Activated CD4-positive, alpha-beta T cell treated with anti-CD3 and anti-CD28 coated beads, Interleukin-2, amount 10 ng/mL, durations not matched to agents 24 days and 14 days (primary cell): ENCODE measurements at places on chromosomes 12 and 14. TPM values are rescaled to one million over a fixed set of nuclear protein-coding genes. Genes with fewer than 3 reads are reported as not detected.

DNA sequence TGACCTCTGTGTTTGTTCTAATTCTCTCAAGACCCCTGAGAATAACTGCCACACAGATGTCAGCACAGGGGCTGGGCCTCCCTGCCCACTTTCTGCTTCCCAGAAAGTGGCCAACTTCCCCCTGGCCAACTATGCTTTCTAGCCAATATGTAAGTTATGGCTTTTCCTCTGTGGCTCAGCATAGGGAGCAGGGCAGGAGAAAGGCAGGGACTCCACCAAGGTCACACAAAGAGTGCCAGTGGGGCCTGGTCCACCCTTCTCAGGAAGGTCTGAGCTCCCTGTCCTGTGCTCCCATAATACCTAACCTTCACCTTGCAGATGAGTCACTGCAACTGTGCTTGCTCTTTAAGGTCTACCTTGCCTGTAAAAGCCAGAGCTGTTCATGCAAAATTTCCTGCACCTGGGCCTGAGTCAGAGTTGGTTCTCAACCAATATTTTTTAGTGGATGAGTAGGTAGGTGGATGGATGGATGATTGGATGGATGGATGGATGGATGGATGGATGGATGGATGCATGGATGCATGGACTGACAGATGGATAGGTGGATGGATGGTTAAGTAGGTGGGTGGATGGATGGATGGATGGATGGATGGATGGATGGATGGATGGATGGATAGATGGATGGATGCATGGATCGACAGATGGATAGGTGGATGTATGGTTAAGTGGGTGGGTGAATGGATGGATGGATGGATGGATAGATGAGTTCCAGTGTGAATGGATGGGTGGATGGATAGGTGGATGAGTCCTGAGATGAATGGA, 64.2 kb downstream of the DIO3 start:
- DNase-seq = no peak
- peaks cover 5% of the 10 kb centered on the region for H3K27me3 ChIP-seq
- no peaks in the 10 kb centered on the region for H3K36me3 ChIP-seq
- H3K27ac ChIP-seq = no peak overlapping the region
- no peaks in the 10 kb centered on the region for H3K4me1 ChIP-seq
- no peak overlapping the region for H3K4me3 ChIP-seq

- H3K27me3 ChIP-seq = no peaks in the 10 kb centered on the region
- H3K4me1 ChIP-seq = peaks cover 26% of the 10 kb centered on the region
- no peak overlapping the region for H3K27ac ChIP-seq
- H3K36me3 ChIP-seq = peaks cover 20% of the 10 kb centered on the region
Observed at GRCh38 chr12:47088021-47088944, 8.5 kb upstream of the AMIGO2 start.

DNA sequence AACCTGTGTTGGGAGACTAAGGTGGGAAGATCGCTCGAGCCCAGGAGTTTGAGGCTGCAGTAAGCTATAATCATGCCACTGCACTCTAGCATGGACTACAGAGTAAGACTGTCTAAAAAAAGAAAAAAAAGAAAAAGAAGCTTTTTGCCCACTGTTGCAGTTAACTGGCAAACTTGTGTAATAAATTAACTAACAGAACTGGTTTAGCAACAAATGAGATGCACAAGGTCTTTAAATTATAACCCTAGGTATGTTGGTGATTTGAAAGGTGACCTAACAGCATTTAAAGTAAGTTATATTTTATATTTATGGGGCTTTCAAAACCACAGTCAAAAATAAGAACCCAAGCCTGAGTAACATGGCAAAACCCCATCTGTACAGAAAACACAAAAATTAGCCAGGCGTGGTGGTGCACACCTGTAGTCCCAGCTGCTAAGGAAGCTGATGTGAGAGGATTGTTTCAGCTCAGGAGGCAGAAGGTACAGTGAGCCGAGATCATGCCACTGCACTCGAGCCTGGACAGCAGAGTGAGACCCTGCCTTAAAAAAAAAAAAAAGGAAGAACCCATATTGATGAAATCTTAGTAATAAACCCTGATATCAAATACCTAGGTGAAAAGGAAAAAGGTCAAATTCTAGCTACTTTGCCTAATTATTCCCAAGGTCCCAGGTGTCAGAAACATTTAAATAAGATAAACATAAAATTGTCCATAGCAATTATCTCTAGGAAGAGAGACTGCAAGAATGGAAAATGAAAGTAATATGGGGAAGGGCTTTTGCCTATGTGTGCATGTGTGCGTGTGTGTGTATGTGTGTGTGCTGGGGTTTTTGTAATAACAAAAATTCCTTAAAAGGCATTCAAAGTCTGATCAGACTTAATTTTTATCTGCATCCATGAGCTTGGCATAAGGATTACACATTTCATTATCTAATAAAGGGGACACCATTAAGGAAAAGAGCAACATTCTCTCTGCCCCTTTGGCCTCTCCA, 15.4 kb downstream of the SYNE2 start:
- DNase-seq = peak; percentile 81
- peaks cover 7% of the 10 kb centered on the region for H3K36me3 ChIP-seq
- H3K27me3 ChIP-seq = no peaks in the 10 kb centered on the region
- peaks cover 42% of the 10 kb centered on the region for H3K4me1 ChIP-seq
- peak overlapping the region; percentile 45 for H3K4me3 ChIP-seq
- peak overlapping the region; percentile 15 for H3K27ac ChIP-seq

GRCh38 chr14:55858604-55859003, 259.6 kb upstream of the PELI2 start:
- H3K4me1 ChIP-seq = no peaks in the 10 kb centered on the region
- H3K4me3 ChIP-seq = no peak overlapping the region
- no peak for DNase-seq
- no peak overlapping the region for H3K27ac ChIP-seq

- peaks cover 12% of the 10 kb centered on the region for H3K4me1 ChIP-seq
- no peak for DNase-seq
- H3K4me3 ChIP-seq = no peak overlapping the region
- no peak overlapping the region for H3K27ac ChIP-seq
- H3K27me3 ChIP-seq = no peaks in the 10 kb centered on the region
- no peaks in the 10 kb centered on the region for H3K36me3 ChIP-seq
Observed at GRCh38 chr12:3768911-3769447, 16.1 kb upstream of the CRACR2A start.

DNA sequence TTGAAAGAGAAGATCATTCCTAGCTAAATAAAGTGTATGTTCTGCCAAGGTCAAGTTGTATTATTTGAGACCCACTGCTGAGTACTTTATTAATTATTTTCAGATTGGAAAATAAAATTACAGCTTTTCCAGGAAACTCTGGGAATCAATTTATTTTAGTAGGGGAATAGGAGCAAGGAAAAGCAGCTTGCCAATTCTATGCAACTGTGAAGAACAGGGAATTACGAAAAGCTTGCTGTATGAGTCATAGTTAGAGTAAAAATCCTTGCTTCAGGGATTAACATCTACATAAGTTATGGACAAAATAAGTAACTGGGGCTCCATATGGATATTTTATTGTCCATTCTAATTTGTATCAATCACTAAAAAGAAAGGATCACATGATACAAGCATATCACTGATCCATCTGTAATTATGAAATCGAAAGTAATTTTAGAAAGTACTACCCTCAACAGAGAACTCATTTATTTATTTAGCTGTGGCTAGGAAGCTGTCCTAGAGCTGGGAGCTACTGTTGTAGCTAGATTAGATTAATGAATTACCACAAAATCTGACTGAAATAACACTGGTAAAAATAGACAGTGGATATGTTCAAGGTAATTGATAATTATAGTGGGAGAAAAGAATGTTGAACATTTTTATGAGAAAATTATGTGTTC, 303.5 kb upstream of the NPAS3 start:
- no peak overlapping the region for H3K4me3 ChIP-seq
- no peaks in the 10 kb centered on the region for H3K4me1 ChIP-seq
- H3K36me3 ChIP-seq = no peaks in the 10 kb centered on the region
- H3K27ac ChIP-seq = no peak overlapping the region

- peaks cover 30% of the 10 kb centered on the region for H3K27me3 ChIP-seq
- H3K4me1 ChIP-seq = peaks cover 5% of the 10 kb centered on the region
- H3K36me3 ChIP-seq = no peaks in the 10 kb centered on the region
Observed at GRCh38 chr12:54725233-54725843, 77.2 kb upstream of the DCD start.

- peaks cover 8% of the 10 kb centered on the region for H3K4me1 ChIP-seq
- no peak overlapping the region for H3K4me3 ChIP-seq
- H3K27me3 ChIP-seq = no peaks in the 10 kb centered on the region
- H3K27ac ChIP-seq = no peak overlapping the region
Observed at GRCh38 chr14:30728471-30728870, 106.4 kb downstream of the SCFD1 start.

Gene SLC39A5
- total RNA-seq = 0.86 and 1.6 TPM in 2 replicates

Gene PTGER2
- total RNA-seq = 66.7 and 69.9 TPM in 2 replicates

Gene GPR137C
- 0.07 and 0.24 TPM in 2 replicates for total RNA-seq
